ENCODE measurements at places on chromosomes 11 and 22.

GRCh38 chr22:43036282-43036829 is 21.4 kb upstream of the PACSIN2 start:
- no peak for DNase-seq

GRCh38 chr11:75768909-75769771 is 562 bp downstream of the DGAT2 start:
- DNase-seq = no peak

DNA sequence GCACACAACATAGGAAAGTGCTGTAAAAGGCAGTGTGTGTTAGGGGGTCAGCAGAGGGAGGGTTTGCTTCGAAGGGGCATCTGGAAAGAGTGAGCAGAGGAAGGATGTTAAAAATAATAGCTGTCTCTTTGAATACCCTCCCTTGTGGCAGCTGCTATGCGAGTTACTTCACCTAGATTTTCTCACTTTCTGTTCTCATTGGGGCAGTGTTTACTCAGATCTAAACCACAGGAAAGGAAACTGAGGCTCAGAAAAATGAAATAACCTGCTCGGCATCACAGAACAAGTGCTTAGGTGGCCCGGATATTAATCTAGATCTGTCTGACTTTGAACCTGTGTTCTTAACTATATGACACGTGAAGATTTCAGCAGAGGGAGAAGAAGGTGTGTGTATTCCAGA is 125.3 kb downstream of the C11orf91 start:
- no peak for DNase-seq

DNA sequence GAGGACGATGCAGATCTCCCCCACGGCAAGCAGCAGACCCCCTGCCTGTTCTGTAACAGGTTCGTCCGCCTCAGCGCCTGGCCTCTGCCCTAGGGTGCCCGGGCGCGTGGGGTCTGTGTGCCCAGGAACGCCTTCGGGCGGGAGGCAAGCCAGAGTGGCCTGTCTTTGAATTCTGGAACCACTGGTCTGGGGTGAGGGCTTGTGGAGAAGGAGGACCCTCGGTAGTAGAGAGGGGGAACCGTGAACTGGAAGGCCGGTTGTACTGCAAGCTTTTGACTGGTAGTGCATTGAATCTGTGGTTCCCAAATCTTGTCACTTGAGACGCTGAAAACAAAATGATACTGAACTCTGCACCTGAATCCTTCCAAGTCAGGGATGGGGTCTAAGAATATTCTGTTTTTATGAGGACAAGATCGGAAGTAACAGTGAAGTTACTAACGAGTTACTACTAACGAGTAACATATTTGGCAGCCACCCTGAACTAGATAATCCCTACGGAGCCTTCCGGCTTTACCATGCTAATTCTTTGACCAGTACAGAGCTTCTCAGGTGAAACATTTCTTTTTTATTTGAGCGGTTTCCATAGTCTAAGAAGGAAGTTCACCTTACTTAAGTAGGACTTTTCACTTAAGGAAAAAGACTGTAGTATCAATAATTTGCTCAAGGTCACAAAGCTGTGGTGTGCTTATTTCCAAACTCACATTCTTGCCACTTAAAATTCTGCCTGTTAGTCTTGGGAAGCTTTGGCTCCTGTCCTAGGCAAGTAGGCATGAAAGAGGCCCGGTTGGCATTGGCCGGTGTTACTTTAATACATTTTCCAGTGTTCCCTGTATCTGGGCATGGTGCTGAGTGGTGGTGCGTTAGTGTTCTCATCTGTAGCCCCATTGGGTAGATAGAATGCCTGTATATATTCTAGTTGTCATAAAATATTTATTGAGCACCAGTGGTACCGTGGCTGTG is 860 bp downstream of the PRMT3 start:
- no peak for DNase-seq

Data from cortex of kidney (tissue), 1 donor.